ENCODE measurements at places on chromosomes 5 and 9. TPM values are rescaled to one million over a fixed set of nuclear protein-coding genes. Genes with fewer than 3 reads are reported as not detected.

Gene SLC6A18
- total RNA-seq = not detected

Gene PCA3
- not detected for total RNA-seq

Gene GGTA1
- not detected for total RNA-seq

- DNase-seq = no peak
These were observed 33.3 kb upstream of the SH3PXD2B start for GRCh38 chr5:172487671-172488070.

GRCh38 chr5:31197183-31197582, 3.7 kb downstream of the CDH6 start:
- no peak for DNase-seq

- DNase-seq = no peak
These were observed 539.1 kb downstream of the CDK5RAP2 start for GRCh38 chr9:120040896-120041295.

DNA sequence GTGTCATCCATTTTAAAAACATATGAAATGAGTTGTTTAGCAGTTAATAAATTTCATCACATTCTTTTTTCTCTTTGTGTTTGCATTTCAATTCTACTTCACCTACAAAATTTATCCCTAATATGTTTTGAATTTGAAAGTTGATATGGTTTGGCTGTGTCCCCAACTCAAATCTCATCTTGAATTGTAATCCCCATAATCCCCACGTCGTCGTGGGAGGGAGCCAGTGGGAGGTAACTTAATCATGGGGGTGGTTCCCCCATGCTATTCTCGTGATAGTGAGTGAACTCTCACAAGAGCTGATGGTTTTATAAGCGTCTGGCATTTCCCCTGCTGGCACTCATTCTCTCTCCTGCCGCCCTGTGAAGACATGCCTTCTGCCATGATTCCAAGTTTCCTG, 200.1 kb downstream of the EPB41L4A start:
- DNase-seq = no peak

- DNase-seq = no peak
These were observed 121.1 kb downstream of the LHX2 start for GRCh38 chr9:124132671-124133147.

Gene MYMK
- not detected for total RNA-seq

Measured in G401 (cell line).